ENCODE measurements at places on chromosomes 4 and X. TPM values are rescaled to one million over a fixed set of nuclear protein-coding genes. Genes with fewer than 3 reads are reported as not detected.

The PFKFB1 gene
- 0.10 TPM for total RNA-seq

The CNGA1 gene
- total RNA-seq: not detected

The CLGN gene
- 5.3 TPM for total RNA-seq

The CTAG2 gene
- not detected for total RNA-seq

The SLC49A3 gene
- total RNA-seq: not detected

The FANCB gene
- 3.4 TPM for total RNA-seq

The TMPRSS11D gene
- not detected for total RNA-seq

The PDGFC gene
- total RNA-seq: 2.5 TPM

Measured in A549 treated with RU486 at 1 μM for 4 hours (cell line).